H9 (cell line): ENCODE measurements at places on chromosomes 6 and 20.

- no peak for DNase-seq
These were observed 41.9 kb downstream of the COX4I2 start for GRCh38 chr20:31679357-31680285.

DNA sequence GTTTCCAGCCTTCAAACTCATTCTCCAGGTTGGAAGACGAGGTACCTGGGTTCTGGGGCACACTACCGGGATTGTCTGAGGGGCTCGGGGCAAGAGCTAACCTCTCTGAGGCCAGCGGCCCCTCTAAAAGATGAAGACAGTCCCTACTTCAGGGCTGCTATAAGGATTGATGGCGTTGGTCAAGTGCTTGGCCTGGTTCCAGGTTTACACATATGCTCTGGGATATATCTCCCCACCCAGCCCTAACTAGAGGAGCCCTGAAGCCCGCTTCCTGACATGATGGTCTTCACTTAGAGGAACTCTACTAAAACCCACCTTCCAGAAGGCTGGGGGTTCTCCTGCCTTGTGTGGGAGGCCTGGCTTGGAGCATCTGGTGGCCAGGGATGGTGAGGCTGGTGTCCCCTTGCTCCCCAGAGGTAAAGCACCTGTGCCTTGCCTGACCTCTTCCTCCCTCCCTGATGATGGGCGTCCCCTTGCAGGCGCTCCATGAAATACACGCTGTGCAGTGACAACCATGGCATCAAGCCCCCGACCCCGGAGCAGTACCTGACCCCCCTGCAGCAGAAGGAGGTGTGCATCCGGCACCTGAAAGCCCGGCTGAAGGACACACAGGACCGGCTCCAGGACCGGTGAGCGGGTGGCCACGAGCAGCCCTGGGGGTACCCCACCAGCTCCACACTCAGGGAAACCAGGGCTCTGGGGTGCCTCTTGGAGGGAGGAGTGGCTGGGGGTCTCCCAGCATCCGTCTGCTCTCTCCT, 28.7 kb downstream of the SDCBP2 start:
- no peak for DNase-seq

DNA sequence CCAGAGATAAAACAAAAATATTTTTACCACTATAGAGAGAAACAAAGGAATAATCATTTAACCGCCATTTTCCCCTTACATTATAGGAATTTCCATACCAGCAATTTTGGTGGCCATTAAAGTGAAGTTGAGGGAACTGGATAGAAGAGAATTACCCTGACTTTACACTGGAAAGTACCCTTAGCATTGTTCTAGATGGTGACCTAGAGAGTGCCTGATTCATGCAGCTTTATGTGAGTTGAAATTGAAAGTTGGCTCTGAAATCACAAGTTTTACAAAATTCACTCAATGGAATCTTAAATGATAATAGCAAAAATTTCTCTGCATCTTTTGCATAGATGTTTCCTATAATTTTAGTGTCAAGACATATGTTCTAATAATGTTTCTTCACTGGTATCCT, 55.7 kb upstream of the PREP start:
- DNase-seq, result no peak

GRCh38 chr20:23111307-23111943, 25.3 kb upstream of the CD93 start:
- no peak for DNase-seq

DNA sequence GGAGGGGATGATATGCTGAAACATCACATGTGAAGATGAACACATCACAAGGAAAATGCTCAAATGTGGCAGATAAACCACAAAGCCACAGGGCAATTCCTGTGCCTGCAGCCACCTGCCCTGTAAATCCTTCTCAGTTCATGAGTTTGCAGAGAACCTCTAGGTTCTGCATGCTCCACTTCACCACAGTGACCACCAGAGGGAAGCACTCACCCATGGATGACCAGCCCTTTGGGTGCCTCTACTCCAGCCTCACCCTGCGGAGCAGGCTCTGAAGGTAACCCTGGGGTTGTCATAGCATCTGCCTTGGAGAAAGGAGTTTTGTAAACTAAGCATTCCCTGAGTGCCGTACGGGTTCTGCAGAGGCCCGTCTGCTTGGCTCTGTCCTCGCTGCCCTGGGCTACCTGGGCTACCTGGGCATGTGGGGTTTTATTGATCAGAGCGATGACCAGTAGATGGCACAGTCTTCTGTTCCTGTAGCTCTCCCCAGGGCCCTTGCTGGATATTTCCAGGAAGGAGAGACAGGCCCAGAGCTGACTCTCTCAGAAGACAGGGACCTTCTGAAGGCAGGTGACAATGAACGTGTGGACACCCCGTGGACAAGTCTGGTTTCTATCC, 31.7 kb upstream of the CST1 start:
- peak; percentile 73 for DNase-seq

DNA sequence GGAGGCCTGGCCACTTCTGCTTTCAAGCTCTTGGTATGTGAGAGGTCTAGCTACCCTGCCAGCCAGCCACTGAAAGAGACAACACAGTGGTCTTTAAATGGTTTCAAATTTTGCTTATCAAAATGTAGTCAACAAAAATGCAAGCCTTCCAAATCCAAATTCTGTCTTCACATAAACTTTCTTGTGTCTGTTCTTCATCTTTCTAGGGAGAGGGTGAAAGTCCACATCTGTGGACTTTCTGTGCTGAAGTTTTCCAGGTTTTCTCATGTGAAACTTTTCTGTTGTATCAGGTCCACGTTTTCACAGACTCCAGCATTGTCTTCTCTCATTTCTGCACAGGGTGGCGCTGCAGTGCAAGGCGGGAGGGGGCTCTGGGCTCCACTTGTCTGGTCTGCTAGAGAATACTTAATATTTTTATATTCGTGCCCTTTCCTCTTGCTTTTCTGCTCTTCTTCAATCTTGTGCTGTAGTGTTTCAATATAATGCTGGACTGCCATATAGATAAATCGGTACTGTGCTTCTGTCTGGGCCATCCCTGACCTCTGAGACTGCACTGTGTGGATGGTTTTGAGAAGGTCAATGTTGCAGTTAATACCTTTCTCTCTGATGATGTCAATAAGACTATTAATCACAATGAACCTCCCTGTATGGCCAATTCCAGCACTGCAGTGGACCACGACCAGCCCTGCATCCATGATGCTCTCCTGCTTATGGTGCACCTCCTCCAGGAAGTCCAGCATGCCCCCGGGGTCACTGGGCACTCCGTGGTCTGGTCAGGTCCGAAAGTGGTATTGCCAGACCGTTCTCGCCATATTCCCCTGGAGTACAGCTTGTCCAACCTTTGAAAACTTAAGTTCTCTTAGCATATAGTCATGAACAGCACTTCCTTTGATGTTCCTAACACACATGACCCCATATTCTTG, 161.6 kb upstream of the TNFAIP3 start:
- peak; percentile 45 for DNase-seq

DNA sequence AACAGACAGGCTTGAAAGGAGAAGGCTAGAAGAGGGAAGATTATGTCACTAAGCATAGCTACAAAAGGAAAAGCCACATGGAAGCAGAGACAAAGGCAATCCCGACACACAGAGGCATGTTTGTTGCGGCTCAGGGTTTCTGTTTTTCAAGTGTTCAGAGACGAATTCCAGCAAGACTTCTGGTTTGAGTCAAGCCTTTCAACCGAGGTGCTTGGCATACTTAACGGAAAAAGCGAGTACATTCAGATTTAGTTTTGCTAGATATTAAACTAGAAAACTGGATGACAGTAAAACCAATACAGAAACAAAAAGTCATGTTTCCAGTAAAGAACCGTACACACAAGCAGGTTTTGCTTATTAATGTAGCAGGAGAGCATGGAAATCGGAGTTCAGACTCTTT, 27.2 kb downstream of the MCUR1 start:
- no peak for DNase-seq

DNA sequence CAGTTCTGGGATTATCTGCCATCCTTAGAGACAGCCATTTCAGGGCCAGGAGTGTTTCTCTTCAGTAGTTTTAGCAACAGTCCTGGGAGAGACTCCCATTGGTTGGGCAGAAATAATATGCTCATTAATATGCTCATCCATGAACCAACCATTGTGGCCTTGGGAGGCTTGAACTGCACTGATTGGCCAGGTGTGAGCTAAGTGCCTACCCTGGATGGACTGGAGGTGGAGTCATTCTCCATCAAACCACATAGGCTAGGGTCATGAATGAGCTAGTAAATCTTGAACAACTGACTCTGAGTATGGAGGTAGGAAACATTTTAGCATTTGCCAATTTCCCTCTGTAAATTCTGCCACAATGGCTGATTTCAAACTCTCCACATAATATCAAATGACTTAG, 70.2 kb upstream of the ZFP64 start:
- no peak for DNase-seq

DNA sequence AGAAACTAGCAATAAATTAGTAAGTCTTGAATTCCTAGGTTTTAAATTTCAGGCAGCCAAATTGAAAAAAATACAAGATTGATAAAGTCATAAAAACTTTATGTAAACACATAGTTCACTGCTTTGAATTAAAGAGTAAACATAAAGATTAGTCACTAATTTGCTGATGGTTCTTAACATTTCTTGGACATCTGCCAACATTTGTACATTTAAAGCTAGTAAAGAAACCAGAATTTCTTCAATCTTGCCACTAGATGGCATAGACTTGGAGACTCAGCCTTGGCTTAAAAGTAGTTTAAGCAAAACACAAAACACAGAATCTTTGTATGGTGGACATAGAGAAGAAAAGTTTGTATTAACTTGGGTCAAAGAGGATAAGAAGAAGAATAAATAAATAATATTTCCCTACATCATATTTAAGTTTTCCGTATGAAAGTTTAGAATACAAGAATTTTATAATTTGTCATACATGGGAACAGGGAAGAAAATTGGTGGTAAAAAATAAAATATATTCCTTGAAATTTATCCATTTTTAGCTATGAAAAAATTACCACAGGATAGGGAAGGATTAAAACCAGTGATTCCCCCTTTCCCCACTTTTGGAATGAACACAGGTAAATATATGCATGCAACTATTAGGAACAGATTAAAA, 41.7 kb upstream of the FAM135A start:
- no peak for DNase-seq
